ENCODE measurements at places on chromosomes 2 and 18.

GRCh38 chr2:191244350-191244749 lies 854 bp upstream of the MYO1B start:
- no peak for DNase-seq

DNA sequence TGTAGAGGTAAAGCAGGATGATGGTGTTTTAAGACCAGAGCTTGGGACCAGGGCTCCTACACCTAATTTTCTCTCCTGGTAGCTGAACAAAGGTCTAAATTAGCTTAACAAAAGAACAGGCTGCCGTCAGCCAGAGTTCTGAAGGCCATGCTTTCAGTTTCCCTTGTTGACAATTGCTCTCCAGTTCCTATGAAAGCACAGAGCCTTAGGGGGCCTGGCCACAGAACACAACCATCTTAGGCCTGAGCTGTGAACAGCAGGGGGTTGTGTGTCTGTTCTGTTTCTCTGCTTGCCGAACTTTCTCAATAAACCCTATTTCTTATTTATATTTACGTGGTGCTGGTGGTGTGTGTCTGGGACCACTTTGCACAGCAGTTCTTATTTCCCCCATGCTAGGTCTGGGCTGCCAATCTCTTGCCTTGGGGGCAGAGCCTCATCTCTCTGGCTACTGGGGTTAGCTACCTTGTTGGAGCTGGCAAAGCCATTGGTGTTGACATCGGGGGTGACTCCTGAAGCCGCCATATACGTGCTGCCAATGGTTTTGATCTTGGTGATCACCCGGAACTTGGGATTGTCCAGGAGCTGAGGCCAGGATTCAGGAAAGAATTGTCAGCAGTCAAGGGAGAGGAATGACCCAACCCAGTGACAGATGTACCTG lies 29.0 kb downstream of the CENPO start:
- no peak for DNase-seq

GRCh38 chr18:79471046-79471445 lies 75.3 kb downstream of the NFATC1 start:
- no peak for DNase-seq

DNA sequence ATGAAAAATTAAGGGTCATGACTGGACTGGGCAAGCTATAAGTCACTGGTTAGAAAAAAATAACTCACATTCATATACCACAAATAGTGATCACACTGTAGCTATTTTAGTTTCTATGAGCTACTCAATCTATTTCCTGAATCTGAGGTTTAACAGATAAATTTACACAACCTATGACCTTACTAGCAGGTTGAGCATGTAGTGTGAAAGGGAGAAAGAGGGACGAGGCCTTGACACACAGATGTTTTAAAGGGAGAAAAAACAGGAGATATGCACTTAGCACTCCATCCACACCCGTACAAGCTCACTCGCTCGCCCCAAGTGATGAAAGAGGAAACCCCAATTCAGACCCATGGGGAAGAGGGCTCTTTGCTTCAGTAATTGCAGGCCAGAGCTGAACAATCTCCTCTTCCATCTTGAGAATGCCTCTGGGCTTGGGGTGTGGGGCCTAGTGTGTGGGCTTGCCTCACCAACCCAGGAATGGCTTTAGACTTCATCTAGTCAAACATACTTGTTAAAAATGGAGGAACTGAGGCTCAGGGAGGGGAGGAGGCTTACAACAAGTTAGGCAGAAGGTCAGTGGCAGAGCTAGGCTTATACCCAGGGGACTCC lies 10.7 kb downstream of the CYRIA start:
- DNase-seq, result no peak

DNA sequence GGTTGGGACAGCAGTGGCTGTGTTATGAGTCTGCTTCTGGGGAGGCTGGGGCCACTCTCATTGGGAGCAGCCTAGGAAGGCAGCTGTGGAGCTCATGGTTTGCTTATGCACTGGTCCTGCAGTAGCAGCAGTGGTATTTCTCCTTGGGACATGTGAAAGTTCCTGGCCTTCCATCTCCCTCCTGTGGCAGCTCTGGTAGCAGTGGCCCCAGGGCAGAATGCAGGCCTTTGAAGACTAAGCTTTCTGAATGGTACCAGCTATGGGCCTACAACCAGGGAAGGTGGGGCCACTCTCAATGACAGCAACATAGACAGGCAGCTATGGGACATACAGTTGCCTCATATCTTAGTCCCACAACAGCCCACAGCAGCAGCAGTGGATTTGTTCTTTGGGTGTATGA lies 117.3 kb upstream of the VWC2L start:
- DNase-seq, result no peak

GRCh38 chr18:75209129-75209950 lies at the start of gene PTGR3:
TSS of gene PTGR3 (minus strand) at chr18:75209139. CDS start at chr18:75209058, 81 bp downstream.
- DNase-seq, result peak; percentile 73

DNA sequence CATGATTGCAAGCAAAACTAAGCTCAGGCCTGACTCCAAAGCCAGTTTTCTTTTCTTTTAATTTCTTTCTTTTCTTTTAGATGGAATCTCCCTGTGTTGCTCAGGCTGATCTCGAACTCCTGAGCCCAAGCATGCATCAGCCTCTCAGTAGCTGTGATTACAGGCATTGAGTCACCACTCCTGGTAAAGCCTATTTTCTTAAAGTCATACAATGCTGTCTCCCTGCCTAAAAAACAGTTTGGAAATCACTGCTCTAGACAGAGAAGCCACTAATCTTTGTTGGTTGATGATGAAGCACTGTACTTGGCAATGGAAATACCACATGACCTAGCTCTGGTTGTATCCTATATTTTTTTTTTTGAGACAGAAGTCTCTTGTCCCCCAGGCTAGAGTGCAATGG lies 33.1 kb upstream of the ZNF532 start:
- DNase-seq, result no peak

- no peak for DNase-seq
Observed at GRCh38 chr18:8703781-8704301, 1.5 kb upstream of the MTCL1 start.

- no peak for DNase-seq
Observed at GRCh38 chr2:138177693-138178092, 213.4 kb downstream of the HNMT start.

DNA sequence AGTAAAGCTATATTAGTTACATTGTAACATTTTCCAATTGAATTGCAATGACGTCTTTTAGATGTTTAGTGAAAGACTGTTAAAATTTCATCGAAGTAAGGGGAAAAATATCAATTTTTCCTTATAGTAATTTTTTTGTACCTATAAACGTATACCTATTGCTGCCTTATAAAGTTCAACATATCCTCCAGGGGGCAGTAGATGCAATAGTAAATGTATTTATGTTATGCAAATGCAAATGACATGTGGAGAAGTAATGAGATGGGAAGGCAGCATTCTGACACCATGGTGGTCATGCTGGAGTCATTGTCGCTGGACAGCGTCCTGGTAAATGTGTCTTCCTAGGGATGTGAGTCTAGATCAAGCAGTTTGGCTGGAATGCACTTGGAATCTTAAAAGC lies 38.7 kb downstream of the MSTN start:
- DNase-seq, result no peak

DNA sequence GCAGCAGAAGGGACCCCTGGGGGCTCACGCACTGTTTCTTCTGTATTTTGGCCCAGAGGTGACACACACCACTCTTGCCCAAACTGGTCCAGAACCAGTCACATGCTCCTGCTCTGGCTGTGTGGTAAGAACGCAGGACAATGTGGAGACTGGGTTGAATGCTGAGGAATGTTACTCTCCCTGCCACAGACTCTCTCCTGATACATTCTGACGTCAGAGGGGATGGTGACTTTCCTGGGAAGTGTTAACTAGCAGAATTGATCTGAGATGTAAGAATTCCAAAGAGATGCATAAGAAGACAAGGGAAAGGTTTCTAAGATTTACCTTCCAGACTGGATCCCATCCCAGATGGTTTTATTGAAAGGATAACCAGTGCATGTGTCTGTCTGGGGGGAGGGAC lies 100.8 kb downstream of the ASB1 start:
- DNase-seq, result no peak

- no peak for DNase-seq
Observed at GRCh38 chr18:48816554-48816953, 134.2 kb downstream of the SMAD7 start.

- DNase-seq, result peak; percentile 45
Observed at GRCh38 chr2:181457741-181458425, 697 bp downstream of the ITGA4 start.
